NAMALWA (cell line): ENCODE measurements at places on chromosomes 6 and 20.

GRCh38 chr6:53347250-53347920, 1.4 kb downstream of the ELOVL5 start:
- peak; percentile 66 for DNase-seq

DNA sequence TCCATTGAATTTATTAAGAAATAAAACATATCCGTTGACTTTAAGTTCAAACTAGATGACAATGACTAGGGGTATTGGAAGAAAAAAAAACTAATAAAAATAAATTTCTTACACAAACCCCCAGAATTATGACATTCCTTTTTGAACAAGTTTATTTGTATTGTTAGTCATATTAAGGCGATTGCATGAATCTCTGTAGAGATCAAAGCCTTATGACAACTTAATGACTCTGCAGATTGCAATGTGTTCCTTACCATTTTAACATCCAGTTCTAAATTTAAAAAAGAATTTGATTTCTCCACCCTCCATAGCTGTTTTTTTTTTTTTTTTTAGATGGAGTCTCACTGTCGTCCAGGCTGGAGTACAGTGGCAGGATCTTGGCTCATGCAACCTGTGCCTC, 189.8 kb upstream of the CEP162 start:
- no peak for DNase-seq

- DNase-seq: no peak
Measured at GRCh38 chr6:147667082-147667481, 158.6 kb downstream of the SAMD5 start.

DNA sequence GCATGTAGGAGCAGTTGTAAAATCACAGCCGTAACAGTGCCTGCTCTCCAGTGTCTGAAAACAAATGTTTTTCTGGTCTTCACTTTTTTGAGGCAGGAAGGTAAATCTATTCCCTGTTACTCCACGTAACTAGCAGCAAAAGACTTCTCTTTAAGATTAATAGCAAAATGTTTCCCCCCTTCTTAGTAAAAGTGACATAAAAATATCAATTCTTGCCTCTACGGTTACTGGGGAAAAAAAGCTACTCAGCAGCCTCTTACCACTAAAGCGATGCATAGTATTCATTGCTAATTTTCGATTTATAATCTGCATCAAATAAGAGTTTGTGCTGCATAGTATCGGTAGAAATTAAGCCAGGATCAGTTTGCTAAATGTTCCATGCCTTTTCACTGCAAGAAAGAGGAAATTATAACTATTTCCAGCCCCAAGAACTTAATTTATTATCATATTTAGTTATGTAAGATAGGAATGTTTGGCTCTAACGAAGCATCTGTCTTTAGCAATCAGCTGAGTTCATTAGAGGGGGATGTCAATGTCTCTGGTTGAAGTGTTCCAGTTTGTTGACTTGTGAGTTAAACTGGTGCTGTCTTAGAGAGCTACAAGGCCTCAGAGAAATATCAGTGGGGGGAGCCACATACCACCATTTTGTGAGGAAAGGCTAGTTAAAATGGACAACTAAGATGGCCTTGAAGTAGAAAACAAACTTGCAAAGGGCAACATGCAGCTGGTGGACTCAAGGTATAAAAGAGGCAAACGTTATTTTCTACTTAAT, 617 bp upstream of the TSPYL1 start:
- DNase-seq: peak; percentile 46

GRCh38 chr6:62283796-62284411, 2.1 kb downstream of the KHDRBS2 start:
- peak; percentile 63 for DNase-seq

GRCh38 chr6:19664878-19665612, 172.1 kb upstream of the ID4 start:
- no peak for DNase-seq

- peak; percentile 72 for DNase-seq
Measured at GRCh38 chr6:150765067-150765764, 100.3 kb upstream of the MTHFD1L start.

DNA sequence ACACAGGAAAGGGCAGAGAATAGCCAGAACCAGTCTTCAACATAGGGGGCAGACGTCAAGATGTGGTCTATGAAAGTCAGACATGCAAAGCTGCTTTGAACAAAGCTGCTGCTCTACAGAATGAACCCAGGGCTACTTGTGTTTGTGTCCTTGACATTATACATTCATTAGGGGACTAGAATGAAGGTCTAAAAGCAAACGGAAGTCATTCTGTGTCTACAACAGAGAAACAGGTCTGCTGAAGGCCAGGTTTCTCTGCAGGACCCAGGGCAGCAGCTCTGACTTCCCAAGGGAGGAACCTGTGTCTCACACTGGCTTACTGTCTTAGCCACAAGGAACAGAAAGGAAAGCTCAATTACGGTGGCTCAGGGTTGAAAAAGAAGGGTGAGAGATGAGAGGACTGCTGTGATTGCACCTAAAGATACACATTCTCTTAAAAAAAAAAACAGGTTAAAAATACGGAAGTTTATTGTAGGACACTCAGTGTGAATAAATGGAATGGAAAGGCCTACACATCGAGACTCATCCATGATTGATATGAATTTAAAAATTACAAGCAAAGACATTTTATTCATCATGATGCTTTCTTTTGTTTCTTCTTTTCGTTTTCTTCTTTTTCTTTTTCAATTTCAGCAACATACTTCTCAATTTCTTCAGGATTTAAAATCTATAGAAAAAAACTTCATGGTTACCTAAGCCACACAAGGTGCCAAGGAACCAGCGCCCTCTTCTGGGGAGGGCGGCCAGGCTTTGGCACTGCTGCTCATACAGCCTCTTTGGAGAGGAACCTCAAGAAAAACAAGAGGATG, 6.7 kb downstream of the PSMA7 start:
- peak; percentile 85 for DNase-seq

- peak; percentile 17 for DNase-seq
Measured at GRCh38 chr6:104638841-104639290, 220.9 kb downstream of the HACE1 start.

- DNase-seq: no peak
Measured at GRCh38 chr20:47335251-47336128, 21.0 kb downstream of the ZMYND8 start.

DNA sequence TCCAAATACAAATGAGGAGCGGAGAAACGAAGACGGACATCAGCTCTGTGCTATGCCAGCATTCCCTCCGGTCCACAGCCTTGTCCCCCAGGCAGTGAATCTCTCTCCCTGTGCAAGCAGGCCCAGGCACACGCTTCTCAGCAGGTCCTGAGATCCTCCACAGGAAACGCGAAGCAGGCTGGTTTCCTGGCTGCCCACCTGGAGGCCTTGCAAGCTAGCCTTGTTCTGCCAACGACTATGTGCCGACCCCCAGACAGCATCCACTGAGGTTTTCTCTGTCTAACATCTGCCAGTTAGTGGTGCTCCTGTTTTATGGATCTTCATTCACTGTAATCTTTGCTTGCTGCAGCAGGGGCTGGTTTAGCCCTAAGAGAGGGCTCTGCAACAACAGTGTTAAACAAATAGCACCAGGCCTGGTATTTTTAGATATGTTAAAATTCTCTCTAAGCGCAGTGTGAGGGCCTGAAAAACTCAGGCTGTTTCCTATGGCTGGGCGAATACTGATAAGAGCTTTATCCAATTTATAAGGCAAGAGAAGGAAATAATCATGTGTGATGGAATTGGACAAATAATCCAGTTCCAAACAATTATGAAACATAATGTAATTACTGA, 386.0 kb upstream of the ARID1B start:
- DNase-seq: no peak

DNA sequence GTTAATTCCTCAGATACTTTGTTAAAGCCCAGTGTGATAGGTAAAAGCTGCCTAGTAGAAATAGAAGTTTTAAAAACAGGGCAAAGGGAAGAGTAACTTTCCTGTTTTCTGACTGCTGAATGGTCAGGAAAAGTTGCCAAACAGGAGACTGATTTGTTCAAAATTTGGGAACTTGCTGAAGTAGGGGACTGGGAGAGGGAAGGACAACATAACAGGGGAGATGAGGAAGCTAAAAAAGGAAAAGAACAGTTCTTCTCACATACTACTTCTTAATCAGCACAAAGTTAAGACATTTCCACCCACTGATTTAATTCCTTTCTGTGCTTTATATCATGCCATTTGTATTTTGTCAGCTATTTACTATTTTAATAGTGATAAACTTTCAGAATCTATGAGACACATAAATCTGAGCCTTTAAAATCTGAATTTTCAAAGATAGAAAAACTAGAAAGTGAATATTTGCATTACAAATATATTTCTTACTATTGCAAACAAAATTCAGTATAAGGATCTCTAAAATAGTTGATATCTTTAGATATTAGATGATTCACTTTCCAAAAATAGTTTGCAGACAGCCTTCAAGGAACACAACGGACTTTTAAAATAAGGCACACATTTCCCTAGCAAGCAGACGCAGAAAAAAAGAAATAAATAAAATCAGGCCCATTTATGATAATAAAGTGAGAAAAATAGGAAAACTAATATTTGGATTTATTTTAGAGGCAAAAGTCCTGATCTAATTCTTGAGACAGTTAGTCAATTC, 36.9 kb upstream of the SLC16A10 start:
- DNase-seq: no peak

GRCh38 chr6:11650711-11651110, 113.2 kb downstream of the TMEM170B start:
- no peak for DNase-seq

DNA sequence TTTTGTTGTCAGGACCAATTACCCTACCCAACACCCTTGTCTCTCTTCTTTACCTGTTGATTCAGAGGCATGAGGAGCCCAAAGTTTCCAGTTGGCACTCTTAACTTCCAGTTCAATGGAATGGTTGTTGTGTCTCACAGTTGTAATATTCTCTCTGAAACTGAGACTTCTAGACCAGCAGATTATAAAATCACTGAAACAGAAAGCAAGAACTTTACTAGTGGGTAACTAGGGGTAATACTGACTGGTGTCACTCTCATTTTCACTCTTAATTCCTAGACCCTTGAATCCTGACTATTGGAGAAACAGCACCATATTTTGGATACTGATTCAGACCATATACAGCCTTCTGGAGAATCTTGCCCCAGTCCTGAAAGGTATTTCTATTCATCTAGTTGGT, 140.2 kb upstream of the MMS22L start:
- no peak for DNase-seq
